ENCODE measurements at places on chromosomes 1 and 21.

- peak; percentile 84 for DNase-seq
Measured at GRCh38 chr1:171644805-171645483, 7.5 kb downstream of the MYOC start.

DNA sequence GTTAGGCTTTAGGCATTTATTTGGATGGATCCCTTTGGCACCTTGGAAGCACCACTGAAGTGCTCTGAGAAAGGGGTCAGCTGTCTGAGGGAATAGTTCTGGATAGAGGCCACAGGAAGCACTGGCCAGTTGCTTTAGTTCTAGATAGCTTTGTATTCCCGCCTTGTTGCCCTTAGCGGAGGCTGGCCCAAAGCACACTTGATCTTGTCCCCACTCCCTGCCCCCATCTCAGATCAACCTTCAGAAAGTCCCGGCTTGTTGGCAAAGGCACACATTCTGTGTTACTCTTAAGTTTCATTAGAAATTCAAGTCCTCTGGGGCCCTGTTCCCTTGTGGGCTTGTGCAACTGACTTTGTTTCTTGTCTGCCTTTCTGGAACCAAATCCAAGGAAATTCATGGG, 15.2 kb upstream of the NBL1 start:
- no peak for DNase-seq

DNA sequence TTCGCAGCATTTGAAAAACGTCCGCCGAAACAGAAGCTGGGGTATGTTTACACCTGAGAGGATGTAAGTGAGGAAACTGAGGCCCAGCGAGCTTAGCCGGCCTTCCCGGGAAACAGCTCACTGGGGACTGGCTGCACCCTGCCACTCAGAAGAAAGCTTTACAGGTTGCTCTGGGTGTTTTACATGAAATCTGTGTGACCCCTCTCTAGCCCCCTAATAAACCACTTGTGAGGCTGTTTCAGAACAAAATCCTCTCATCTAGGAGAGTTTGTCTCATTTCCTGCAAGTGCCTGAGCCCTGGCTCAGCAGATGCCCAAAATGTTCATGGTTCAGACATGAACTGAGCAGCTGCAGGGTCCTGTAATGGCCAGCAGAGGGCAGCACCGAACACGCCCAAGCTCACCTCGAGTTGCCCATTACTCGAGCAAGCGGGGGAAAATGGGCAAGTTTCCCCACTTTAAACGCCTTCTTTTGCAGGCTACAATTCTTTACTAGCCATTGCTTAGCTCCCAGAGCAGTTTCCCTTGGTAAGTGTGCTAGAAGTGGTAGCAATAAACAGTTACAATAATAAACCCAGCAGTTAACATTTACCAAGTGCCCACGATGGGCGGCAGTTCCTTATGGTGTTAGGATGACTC, 76.4 kb downstream of the FHAD1 start:
- DNase-seq: peak; percentile 77

GRCh38 chr1:15192916-15193550, 39.5 kb downstream of the TMEM51 start:
- DNase-seq: no peak

DNA sequence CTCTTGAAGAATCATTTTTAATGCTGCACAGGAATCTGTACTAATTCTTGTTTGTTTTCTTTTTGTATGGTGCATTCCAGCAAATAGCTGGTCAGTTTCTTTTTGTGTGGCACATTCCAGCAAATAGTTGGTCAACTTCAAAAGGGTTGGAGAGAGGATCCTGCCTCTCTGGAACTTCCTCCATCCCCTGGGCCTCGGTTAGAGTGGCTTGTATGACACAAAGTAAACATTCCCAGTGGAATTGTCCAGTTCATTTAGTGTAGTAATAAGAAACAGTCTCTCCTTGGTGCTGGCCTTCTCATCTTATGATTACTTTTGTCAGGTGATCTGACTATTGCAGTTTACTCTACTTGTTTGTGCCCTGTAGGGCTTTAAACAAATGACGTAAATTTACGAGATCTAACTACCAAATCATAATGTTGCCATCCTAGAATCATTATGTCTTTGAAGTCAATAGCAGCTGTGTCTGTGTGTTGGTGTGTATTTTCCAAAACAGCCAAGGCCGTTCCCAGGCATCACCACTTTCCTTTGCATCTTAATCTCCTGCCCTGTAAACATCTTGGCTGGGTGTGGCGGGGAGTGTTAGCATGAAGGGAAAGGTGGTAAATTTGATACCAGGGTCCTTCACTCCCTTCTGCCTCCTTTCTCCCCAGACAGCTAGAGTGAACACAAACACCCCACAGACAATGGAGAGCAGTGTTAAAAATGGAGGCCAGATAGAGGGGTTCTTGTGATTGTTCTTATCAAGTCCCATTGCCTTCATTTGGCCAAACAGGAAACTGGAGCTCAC, 77.9 kb downstream of the CDC7 start:
- DNase-seq: no peak

- no peak for DNase-seq
Measured at GRCh38 chr1:168879896-168880734, 151.1 kb upstream of the DPT start.
